ENCODE measurements at places on chromosomes 11 and 22.

- DNase-seq, result no peak
These were observed 108.0 kb downstream of the LRRC32 start for GRCh38 chr11:76562541-76562940.

- DNase-seq, result no peak
These were observed 37.0 kb downstream of the ETS1 start for GRCh38 chr11:128550261-128550821.

- DNase-seq, result no peak
These were observed 96.3 kb upstream of the ZBED5 start for GRCh38 chr11:10954184-10954583.

DNA sequence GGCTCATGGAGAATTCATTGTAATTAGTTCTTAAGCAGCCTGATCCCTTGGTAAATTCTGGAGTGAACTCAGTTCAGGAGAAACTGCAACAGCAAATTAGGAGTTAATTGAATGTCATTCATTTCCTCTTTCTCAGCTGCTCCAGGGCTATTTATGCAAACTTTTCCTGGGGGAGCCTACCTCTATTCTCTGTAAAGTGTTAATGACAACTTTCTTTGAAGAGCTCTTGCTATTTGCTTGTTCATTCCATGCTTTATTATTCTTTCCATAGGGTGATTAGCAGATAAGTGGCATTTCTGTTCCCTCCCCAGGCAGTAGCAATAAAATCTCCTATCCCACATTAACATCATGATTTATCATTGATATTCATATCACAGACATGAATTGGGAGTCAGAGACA, 267.6 kb upstream of the DDI1 start:
- no peak for DNase-seq

DNA sequence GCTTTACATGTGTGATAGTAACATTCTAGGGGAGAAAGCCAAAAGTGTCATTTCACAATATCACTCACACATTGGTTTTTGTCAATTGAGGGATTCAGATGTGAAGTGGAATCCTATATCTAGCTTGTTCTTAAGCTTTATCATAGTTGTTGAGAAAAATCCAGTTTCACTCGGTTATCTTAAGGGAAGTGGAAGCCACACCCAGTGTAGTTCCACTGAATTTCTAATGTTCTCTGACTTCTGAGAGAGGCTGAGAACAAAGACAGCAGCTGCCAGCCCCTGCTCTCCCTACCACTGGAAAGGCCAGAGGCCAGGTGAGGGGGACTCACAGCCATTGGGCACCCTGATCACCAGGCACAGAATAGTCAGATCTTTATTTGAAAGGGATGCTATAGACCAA, 53.7 kb downstream of the THAP12 start:
- no peak for DNase-seq

GRCh38 chr11:64064374-64065140, 28.8 kb downstream of the FLRT1 start:
- no peak for DNase-seq

- DNase-seq, result peak; percentile 52
These were observed 2.9 kb upstream of the CYP2R1 start for GRCh38 chr11:14894657-14895598.

DNA sequence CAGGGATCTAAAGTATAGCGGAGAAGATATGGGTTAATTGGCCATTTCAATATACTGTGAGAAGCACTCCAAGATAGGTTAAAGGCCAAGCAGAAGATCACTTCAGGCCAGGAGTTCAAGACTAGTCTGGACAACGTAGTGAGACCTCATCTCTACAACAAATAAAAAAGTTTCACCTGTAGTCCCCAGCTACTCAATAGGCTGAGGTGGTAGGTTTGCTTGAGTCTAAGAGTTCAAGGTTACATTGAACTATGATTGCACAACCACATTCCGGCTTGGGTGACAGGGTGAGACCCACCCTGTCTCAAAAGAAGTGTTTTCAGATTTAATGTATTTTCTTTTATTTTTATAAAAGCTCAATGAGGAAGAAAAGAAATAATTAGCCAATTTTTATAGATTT, 25.4 kb downstream of the PATL1 start:
- DNase-seq, result no peak

DNA sequence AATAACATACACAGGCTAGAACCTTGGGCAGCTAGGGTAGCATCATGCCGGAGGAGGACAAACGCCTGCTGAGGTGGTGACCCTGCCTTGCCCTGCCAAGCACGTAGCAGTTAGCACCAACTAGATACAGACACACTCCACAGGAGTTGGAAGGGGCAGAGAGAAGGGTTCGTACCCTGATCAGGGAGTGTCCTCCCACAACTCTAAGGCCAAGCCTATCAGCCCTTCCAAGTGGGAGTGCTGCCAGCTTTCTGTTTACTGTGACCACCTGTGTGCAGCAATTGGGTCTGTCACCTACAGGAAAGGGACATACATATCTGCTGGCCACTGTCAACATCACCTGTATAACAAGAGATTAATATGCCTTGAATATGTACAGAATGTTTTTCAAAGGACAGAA, 1.9 kb upstream of the THAP7 start:
- DNase-seq, result no peak

- peak; percentile 24 for DNase-seq
These were observed 21.0 kb upstream of the FNBP4 start for GRCh38 chr11:47788181-47788580.

GRCh38 chr11:68315171-68315920, 3.0 kb downstream of the LRP5 start:
- DNase-seq, result peak; percentile 35

- DNase-seq, result no peak
These were observed 77.7 kb downstream of the BARX2 start for GRCh38 chr11:129453293-129453721.

DNA sequence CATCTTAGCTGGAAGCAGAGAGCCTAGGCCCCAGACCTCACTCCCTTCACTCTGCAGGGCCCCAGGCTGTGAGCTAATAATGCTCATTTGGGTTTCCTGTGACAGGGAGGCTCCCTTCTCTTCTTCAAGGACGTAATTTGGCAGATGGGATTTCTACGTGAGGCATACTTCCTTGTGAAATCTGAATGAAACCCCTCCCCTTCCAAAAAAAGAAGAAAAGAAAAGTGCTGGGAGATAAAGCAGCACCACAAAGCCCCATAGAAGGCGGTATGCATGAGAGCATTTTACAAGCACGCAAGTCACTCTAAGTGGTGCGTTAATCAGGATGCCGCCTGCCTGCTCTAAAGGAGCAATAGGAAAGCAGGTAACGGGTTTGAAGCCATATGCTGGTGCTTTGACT, 5.7 kb downstream of the P2RX3 start:
- no peak for DNase-seq

- DNase-seq, result no peak
These were observed 359.0 kb downstream of the BRD1 start for GRCh38 chr22:49468487-49469198.

GRCh38 chr11:30587269-30587812, 1.2 kb upstream of the MPPED2 start:
- no peak for DNase-seq

- DNase-seq, result no peak
These were observed 42.6 kb downstream of the BUD13 start for GRCh38 chr11:116730241-116730561.

- DNase-seq, result no peak
These were observed 84.4 kb downstream of the TBC1D22A start for GRCh38 chr22:46846832-46847355.
